ENCODE measurements at places on chromosomes 5 and 9. TPM values are rescaled to one million over a fixed set of nuclear protein-coding genes. Genes with fewer than 3 reads are reported as not detected.
A peak's percentile ranks its signal among the peaks of the same experiment; 100 is the strongest.

DNA sequence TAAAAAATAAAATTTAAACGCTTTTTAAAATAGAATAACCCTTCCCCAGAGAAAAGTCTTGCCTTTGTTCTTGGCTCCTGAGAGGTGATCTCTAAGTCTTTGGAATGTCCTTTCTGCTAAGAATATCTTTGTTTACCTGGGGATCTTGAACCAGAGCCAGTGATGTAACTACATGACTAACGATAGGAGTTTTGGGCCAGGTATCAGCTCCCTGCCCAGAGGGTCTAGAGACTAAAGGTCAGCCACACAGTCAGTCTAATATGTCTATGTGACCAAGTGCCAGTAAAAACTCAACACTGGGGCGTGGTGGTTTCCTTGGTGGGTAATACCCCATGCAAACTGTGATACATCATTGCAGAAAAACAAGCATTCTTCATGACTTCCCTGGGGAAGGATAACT, 1351.9 kb upstream of the C9orf72 start:
- no peak for DNase-seq

GRCh38 chr5:34039398-34040157, 3.4 kb downstream of the C1QTNF3 start:
- no peak for DNase-seq

DNA sequence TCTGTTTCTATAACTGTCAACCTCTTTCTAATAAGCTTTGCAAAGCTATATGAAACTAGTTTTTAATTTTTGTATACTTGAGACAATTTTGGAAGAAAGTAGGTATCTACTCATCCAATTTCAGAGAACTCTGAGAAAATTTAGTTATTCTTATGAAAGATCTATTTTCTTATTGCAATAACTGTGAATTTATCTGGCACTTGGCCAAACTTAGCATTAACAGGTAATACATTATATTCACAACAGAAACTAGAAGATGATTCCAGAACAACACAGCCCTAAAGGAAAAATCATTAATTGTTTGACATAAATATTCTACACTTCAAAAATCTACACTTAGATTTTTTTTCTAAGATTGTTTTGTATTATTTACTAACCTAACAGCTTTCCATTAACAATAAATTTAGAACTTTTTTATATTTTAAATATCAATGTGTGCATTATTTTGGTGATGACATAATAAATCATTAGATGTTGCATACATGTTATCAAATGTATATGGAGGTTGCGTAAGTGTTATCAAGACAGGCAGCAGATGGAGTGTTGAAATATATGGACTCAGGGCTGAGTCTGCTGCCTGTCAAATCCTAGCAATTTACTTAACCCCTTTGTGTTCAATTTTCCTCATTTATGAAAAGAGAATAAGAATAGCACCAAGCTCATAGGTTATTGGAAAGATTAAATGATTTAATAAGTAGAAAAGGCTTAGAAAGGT, 141.8 kb downstream of the MUSK start:
- DNase-seq = no peak

- DNase-seq = no peak
Measured at GRCh38 chr5:1137567-1138444, 25.9 kb upstream of the SLC12A7 start.

- no peak for DNase-seq
Measured at GRCh38 chr5:60630179-60630578, 69.8 kb downstream of the DEPDC1B start.

- DNase-seq = no peak
Measured at GRCh38 chr5:151173711-151174611, 16.4 kb upstream of the ANXA6 start.

DNA sequence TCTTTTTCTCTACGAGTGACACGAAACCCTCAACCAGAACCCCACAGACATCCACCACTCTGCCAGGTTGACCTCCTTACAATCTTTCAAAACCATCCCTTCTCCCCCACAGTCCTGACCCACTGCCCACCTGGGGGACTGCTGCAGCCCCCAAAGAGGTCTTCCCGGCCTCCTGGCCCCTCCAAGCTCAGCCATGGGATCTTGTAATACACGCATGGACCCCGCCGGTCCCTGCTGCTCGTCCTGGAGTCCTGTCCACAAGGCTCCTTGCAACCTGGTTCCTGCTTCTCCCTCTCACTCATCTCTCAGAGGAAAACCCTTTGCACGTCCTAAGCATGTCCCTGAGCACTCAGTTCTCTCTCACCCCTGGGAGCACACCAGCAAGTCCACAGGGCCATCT, 187.3 kb downstream of the CDK5RAP2 start:
- DNase-seq = peak; percentile 27

DNA sequence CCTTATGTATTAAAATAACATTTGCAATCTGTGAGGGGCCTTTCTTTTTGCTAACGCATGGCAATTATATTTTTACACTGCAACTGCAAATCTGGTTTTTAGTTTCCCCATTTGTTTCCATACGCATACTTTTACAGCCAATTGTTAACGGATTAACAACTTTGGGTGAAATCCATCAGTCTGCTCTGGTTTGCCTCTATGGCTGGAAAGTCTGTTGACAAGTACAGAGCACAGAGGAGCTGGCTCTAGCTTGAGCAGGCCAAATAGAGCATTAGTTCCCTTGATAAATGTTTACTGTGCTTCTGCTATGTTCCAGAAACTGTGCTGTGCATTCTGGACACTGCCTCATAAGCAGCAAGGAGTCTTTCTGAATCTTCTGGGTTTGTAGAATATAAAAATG, 400.4 kb upstream of the KIF2A start:
- no peak for DNase-seq

- DNase-seq = no peak
Measured at GRCh38 chr9:682633-683508, 158.6 kb upstream of the DMRT1 start.

- DNase-seq = no peak
Measured at GRCh38 chr5:168720575-168720974, 141.4 kb upstream of the PANK3 start.

DNA sequence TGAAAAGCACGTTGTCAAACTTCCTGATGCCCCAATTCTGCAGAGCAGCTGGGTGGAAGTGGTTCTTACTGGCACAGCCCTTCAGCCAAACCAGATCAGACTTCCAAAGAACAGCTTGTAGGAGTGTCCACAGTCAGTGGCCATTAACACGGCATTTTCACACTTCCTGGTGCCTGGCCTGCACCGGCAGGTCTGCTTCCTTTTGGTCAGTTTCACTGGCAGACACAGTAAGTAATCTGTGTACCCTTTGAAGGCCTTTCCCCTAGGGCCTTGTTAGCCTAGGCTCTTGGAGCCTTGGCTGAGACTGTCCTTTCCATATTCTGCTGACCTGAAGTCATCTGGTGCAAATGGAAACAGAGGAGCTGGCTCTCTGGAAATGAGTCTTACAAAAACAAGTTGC, 297.5 kb upstream of the TNC start:
- DNase-seq = no peak

DNA sequence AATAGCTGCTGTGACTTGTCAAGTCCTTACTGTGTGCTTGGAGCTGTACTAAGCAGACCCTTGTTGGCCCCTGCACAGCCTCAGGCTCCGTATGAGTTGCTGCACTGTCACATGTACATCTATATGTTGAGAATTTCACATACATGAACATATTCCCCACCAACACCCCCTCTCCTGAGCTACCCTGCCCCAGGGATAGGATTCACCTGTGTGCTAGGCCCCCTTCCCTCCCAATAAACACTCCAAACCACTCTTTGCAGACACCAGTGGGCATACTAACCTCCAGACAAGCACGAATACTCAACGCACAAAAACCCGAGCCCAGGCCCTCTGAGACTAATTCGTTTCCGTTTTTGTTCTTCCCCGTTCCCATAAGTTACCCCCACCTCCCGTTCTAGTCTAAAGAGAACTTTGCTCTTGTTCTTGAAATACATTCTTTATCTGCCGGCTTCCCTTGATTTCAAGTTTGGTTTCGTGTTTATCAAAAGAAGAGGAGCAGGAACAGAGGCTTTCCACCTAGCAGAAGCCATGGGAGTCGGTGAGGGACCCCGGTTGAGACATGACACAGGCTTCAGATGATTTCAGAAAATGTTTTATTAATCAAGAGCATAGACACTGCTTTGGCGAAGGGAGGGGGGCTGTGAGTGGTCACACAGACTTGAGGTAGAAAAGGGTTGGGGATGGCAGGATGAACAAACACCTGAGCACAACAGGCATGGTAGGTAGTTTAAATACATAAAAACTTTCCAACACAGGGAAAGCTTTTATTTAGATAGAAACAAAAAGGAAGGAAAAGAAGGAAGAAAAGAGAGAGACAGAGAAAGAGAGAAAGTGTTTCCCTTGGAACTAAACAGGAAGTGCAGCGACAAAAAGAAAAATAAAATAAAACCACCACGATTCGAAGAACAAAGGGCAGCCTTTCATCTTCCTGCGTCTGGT, 3.4 kb downstream of the HAND1 start:
- DNase-seq = no peak

DNA sequence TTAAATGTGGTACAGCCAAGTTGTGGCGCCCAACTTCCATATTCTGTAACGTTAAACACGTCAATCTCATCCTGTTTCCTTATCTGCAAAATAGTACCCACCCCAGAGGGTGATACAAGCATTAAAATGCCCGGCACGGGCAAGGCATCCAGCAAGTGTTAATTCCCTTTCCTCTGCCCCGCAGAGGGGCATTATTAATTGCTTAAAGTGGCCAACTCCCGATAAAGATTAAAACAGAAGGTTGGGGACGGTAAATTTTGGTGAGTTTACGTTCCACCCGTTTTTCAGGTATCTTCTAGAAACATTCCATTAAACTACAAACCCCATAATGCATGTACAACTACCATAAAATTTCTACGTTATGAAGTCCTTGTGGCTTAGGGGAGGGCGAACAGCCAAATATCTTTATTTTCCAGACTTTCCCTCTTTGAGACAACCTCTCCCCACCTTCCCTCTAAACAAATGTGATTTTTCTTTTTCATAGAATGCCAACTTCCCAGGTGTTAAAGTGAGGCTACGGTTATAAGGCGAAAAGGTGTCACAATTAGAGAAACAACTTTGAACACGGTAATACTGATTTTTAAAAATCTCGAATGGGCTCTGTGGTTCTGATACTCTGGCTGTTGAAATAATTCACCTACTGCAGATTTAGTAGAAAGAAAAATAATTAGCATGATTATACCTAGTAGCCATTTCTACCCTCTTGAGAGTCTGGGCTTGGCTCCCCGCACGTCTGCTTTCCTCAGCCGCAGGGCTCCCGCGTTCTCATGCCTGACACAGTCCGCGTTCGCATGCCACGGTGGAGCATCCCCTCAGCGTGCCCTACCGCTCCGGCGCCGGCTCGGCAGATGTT, 1.2 kb upstream of the GPBP1 start:
- peak; percentile 87 for DNase-seq

DNA sequence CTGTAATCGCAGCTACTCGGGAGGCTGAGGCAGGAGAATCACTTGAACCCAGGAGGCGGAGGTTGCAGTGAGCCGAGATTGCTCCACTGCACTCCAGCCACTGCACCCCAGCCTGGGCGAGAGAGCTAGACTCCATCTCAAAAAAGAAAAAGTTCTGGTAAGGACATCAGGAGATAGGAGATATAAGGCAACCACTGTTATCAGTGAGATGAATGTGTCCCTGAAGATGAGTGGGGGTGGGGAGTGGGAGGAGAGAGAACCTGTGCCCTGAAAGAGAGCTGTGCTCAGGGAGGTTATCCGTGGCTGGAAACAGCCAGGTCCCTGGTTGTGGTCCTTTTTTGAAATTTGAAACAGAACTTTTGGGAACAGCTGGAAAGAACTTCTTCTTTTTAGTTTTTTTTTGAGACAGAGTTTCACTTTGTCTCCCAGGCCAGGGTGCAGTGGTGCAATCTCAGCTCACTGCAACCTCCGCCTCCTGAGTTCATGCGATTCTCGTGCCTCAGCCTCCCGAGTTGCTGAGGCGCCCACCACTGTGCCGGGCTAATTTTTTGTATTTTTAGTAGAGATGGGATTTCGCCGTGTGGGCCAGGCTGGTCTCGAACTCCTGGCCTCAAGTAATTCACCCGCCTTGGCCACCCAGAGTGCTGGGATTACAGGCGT, 2.6 kb downstream of the PTPA start:
- DNase-seq = no peak

- DNase-seq = no peak
Measured at GRCh38 chr5:171997011-171997410, 9.4 kb downstream of the FBXW11 start.

- no peak for DNase-seq
Measured at GRCh38 chr5:88673253-88674105, 209.5 kb downstream of the MEF2C start.

DNA sequence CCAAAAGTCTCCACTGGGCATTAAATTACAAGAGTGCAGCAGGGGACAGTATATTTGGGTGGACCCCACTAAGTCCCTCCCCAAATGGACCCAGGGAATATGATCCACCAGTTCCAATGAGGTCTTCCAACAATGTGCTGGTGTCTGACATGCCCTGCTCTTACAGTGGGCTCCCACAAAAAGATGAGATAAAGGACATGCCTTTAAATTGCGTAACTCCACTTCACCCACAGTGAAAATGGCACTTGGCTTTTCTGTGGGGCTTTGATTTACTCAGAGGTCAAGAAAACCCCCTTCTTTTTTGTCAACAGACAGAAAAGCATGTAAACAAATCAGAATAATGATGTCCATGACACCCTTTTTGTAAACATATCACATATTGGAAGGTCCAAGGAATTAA, 336.5 kb downstream of the EBF1 start:
- no peak for DNase-seq

DNA sequence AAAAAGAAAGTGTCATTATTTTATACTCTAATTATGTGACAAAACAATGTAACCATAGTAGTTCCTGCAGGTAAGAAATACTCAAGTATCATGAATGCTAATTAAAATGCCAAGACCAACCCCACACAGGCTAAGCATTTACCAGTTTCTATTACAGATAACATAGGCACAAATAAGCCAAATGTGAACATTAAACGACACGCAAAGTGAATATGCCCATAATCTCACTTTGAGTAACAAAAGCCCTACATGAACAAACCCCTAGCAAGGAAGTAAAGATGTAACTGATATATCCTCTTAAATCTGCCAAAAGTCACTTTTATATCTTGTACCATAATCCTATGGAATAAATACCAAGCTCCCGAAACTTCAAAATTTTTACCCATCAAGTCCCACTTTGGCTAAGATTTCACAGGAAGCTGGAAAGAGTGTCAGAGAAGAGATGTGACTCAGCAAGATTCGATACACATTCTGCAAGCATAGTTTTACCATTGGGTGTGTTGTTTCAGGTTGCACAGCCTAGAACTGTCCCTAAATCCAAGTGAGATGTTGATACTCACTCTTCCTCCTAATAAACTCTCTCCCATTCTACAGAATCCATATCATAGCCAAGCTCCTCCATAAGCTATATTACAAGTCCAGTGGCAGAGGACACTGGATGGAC, 28.8 kb downstream of the TRPM6 start:
- no peak for DNase-seq

FLT4 gene
- 6.2 TPM for polyA plus RNA-seq

MORN5 gene
- 5.4 TPM for polyA plus RNA-seq

SELENOP gene
- 604 TPM for polyA plus RNA-seq

SYNPO gene
- 28.9 TPM for polyA plus RNA-seq

SH3PXD2B gene
- 3.6 TPM for polyA plus RNA-seq

GFI1B gene
- 0.87 TPM for polyA plus RNA-seq

KIAA1191 gene
- 41.0 TPM for polyA plus RNA-seq

ADAMTSL1 gene
- polyA plus RNA-seq = 1.4 TPM

KIF12 gene
- 4.8 TPM for polyA plus RNA-seq

PCDHB15 gene
- polyA plus RNA-seq = 0.93 TPM
